NCI-H1092 (cell line): ENCODE measurements at places on chromosomes 3 and 15.

GRCh38 chr3:12155264-12155663, 3.4 kb downstream of the TIMP4 start:
- no peak for DNase-seq

DNA sequence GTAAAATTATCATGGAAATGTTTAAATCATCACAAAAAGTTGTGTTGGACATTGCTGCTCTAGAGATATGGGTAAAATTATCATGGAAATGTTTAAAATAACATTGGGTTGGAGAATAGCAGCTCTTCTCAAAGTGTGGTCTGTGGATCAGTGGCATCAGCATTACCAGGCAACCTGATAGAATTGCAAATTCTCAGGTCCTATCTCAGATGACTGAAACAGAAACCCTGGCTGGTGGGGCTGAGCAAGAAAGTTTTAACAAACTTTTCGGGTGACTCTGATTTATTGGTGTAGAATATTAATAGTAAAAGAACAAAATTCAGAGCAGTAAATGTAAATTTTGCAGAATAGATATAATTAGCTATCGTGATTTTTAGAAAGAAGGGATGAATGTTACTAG, 28.9 kb downstream of the NXPE3 start:
- DNase-seq = no peak

DNA sequence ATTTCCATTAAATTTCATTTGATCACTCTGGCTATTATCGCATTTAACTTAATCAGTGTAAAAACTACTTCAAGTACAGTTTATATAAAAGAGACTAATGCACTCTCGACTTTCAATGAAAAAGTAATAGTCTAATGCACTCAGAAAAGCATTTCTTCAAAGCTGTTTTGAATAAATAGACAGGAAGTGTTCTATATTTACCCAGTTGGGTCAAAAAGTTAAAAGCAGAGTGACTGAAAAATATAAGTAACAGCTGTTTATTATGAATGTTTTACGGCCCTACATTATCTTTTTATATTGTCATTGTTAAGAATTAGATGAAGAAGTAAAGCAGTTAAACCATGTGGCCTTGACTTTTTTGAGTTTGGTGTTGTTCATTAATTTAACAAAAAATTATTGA, 391.8 kb downstream of the ZPLD1 start:
- DNase-seq = no peak

DNA sequence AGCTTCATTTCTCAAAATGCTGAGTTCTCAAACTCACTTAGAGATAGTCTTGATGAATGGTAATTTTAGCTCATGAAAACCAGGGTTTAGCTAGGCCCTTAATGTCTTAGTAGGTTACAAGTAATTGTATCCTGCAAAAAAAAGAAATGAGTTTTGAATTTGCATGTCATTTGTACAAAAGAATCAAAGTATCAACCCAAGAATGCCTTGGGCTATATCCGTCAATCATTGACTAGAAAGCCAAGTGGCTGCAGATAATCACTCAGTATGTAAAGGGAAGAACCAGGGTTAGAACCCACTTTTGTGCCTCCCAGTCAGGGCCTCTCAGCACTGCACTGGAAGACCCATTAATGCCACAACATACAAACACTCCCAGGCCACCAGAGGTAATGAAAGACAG, 427.6 kb upstream of the MDFIC2 start:
- DNase-seq = no peak

DNA sequence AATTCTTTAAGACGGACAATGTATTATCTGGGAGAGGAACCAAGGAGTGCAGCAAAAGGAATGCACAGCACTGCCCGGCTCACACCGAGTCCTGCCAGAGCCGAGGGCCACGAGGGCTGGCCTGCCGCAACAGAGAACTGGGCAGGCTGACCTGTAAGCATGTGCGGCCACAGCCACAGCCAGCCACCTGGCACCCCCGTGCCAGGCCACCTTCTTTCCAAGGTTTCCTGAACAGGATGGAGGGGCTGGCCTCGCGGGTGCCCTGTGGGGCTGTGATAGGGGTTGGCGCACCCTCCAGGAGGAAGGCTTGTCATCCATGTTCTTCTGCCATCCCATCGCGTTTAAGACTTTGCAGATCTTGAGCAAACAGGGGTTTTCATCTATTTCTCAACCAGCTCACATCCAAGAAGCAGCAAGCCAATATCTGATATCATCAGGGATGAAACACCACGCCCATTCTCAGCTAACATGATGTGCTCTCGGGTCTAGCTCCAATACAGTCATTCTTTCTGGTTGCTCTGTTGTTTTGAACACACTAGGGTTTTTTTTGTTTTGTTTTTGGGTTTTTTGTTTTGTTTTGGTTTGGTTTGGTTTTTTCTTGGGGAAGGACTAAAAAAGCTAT, 10.2 kb downstream of the CA12 start:
- DNase-seq = no peak

GRCh38 chr15:66651913-66652642, 50.0 kb upstream of the SMAD6 start:
- no peak for DNase-seq

- peak; percentile 50 for DNase-seq
Observed at GRCh38 chr3:52280050-52280461, 1.6 kb upstream of the WDR82 start.

DNA sequence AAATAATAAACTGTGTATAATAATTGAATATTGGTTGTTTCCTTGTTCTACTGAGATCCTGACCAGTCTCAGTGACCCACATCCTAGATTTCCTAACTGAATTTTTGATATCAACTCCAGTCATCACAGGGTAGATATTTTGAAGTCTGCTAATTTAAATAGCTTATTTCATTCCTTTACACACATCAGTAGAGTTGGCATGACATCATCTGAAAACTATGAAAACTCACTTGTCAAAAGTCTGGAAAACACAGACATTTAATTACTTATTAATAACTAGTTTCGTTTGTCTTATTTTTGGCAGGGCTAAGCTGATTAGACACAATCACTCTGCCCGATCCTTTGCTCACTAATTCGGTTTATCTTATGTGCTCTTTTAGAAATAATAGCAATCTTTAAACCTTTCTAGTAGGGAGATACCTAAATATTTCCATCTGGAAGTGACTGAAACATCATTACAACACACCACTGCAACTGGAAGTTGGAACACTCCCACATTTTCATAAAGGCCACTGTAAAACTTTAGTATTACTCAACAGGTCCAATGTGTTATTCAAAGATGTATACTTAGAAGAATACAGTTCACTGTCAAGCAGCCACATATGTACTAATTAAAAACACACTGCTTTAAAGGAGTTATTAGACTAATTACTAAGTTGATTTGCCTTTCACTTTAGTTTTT, 198.4 kb upstream of the ZNF717 start:
- DNase-seq = no peak

GRCh38 chr3:3998140-3998922, 199.1 kb downstream of the LRRN1 start:
- peak; percentile 15 for DNase-seq

GRCh38 chr3:71563827-71564226, 19.7 kb downstream of the FOXP1 start:
- DNase-seq = no peak

- no peak for DNase-seq
Observed at GRCh38 chr3:81726735-81727134, 34.7 kb downstream of the GBE1 start.

DNA sequence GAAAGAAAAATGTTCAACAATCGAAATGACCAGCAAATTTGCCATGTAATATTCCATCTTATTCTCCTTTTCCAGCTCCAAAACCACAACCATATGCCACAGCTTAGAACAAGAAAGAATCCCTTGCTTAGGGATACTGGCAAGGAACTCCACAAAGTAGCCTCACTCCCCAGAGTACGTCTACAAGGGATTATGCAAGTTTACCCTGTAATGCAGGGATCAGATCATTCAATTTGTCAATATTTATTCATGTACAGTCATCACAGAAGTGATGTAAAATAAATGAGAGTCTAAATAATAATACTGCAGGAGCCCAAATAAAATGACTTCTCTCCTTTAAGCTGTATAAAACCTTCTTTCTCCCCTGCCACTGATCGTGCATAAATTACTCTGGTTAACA, 23.5 kb upstream of the MYO1E start:
- DNase-seq = no peak

DNA sequence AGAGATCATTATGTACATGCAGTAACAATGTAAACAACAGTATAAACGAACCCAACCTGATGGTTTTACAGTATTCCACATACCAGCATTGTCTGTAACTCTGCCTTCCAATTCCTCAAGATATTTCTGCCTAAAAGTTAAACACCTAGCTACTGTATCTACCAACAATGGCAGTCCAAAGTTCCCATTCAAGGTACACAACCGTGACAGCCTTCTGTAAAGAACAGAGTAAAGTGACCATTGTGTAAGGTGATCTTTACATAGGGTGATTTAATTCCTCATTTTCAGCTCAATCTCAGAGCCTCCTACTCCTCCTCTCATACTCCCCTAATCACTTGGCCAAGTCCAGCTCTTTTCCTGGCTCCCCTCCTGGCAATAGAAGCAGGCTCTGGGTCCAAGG, 10.4 kb downstream of the SECISBP2L start:
- DNase-seq = no peak

GRCh38 chr3:46080124-46080968, 53.1 kb upstream of the XCR1 start:
- no peak for DNase-seq

- no peak for DNase-seq
Observed at GRCh38 chr3:55669133-55669532, 182.0 kb upstream of the WNT5A start.

DNA sequence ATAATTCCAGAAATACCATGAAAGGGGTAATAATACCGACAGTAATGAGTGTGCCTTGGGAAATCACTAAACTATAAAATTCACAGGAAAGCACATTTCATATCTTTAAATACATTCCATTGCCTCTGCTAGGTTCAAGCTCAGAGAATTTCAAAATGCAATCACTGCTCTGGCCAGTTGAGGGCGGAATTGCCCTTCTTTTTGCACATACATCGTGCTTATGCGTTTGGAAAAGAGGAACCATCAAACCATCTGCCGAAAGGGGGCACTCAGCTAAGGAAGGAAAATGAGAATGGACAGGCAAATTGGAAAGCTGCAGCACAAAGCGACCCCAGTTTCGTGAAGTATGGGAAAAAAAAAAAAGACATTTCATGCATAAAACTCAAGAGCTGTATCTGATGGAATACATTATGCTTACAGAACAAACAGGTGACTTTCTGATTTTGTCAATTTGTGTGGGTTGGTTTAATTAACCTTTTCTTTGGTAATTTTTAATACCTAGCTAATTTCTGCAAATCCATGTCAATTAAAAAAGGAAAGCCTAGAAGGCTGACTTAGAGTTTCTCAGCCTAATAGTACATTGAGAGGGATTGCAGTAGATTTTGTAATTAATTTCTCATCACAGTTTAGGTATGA, 61.4 kb downstream of the TUSC7 start:
- DNase-seq = peak; percentile 86

DNA sequence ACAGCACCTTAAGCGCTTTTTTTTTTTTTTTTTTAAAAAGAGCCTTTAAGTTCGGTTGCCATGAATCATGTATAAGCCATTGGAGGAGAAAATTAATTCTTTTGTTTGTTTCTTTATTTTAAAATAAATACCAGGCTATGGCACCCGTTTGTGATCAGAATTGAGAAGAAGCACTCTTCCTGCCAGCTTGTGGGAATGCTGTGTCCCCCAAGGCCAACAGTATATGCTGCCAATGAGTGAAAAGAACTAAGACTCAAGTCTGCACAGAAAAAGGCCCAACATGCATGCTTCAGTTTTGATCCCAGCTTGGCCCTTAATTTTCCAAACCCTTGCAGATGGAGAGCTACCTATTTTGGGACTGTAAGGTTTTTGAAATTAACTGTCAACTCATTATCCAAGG, 90.5 kb downstream of the LRRC3B start:
- no peak for DNase-seq

- no peak for DNase-seq
Observed at GRCh38 chr3:11162401-11163345, 8.4 kb downstream of the HRH1 start.

DNA sequence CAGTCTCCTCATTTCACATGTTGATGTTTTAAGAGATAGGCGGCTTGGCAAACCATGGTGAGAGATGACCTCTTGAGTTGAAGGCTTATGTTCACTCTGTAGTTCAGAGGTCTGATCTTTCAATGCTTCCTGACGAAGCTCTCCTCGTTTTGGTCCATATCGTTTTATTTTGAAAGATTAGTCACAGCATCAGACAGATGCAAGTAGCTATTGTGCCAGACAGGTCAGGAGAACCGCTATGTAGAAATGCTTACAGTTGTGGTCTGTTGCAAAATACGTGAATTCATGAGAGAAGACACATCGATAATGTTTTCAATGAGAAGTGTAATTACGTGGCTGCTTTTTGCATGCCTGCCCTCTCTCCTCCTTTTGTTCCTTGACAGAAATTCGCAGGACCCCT, 47.5 kb downstream of the CHL1 start:
- DNase-seq = no peak

GRCh38 chr3:171175741-171176234, 149.3 kb upstream of the SLC2A2 start:
- no peak for DNase-seq
